ENCODE measurements at places on chromosomes 7 and 10. TPM values are rescaled to one million over a fixed set of nuclear protein-coding genes. Genes with fewer than 3 reads are reported as not detected.

DNA sequence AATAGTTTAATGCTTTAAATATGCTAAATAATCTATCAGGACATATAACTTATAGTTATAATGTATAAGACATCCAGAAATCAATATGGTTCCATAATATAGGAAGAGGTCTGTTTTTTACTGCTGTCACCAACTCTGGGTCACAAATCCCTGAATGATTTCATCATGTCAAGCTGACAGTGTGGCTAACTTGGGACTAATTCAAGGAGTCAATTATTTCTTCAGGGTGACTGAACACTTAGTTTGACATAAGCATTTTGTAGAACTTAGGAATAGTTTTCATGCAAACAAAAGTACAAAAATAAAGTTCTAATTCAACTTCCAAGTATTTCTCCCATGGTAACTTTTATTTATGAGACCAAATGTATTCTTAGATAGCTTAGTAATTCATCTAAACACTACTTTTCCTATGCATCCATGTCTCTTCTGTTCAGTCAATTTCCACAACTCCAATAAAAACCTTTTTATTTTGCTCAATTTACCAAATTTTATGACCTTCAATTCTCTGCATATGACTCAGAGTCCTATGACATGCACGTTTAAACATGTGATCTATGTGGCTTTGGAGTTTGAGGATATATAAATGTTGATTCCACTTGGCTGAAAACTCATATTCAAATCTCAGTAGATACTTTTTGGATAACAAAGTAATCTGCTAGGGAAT, 40.3 kb upstream of the GNAT3 start:
- DNase-seq: no peak

GRCh38 chr10:24363070-24363469, 154.1 kb downstream of the KIAA1217 start:
- no peak for DNase-seq

DNA sequence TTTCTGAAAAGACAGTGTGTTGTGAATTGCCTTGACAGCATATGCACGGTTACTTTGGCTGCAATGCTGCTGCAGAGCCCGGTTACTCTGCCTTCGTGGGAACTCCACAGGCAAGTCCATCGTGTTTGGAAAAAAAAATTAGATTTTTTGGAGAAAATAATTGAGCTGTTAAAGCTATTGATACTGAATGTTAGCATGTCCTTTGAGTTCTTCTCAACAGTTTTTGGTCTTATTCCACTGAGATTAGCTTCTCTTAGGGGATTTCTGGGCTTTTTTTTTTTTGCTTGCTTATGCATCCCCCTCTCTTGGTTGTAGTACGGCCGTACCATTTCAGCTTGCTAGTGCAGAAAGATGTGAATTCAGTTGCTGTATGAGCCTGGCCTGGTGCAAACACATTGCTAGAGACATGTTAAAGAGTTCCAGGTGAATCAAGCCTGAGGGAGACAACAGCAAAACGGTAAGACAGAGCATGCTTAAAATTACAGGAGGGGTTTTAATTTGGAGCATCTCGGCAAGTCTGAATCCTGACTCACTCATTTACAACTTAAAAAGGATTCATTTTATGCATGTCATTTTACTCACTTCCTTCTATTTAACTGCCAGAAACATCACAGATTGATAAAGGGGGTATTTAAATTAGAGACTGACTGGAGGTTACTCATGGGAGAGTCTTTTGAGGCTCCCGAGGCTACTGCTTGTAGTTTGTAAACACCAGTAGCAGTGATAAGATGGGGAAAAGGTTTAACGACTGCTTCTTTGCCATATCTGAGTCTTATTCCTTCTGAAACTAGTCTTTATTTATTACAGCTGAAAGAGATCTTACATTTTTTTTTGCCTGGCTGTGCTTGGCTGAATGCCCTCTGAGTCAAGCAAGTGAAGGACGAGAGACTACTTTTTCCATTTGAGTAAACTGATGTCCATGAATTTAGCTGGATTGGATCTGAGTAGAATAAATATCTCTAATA, 113.7 kb downstream of the CDK14 start:
- DNase-seq: no peak

GRCh38 chr10:103915796-103916195, 2.2 kb downstream of the STN1 start:
- no peak for DNase-seq

The UNC5B gene
- 0.65 TPM for total RNA-seq

GRCh38 chr7:54343511-54343910, 198.7 kb upstream of the VSTM2A start:
- no peak for DNase-seq

The SHTN1 gene
- total RNA-seq: 15.9 TPM

GRCh38 chr7:101747053-101747878, 70.2 kb upstream of the CUX1 start:
- DNase-seq: no peak
